Hematopoietic multipotent progenitor cell treated with erythropoietin and hydrocortisone succinate and interleukin-3 and kit ligand, for 8 days (in vitro differentiated cells): ENCODE measurements at places on chromosomes 6 and 20.

DNA sequence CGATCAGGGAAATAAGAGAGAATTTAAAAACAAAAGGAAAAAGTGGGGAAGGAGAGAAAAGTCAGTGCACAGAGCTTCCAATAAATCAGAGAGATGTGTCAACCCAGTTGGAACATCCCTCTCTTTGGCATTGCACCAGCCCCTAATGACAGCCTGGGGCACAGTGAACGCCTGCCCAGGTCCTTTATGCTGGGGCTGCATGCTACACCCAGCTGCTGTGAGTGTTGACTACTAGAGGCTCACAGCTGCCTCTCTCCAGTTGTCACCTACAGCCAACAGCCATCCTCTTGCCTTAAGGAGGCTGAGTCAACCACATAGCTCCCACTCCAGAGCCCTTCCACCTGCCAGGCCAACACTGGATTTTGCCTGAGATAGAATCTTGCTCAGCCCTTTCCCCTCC, 19.0 kb downstream of the OR2H2 start:
- DNase-seq, result no peak

GRCh38 chr6:129678463-129678862, 31.5 kb downstream of the ARHGAP18 start:
- DNase-seq, result no peak

DNA sequence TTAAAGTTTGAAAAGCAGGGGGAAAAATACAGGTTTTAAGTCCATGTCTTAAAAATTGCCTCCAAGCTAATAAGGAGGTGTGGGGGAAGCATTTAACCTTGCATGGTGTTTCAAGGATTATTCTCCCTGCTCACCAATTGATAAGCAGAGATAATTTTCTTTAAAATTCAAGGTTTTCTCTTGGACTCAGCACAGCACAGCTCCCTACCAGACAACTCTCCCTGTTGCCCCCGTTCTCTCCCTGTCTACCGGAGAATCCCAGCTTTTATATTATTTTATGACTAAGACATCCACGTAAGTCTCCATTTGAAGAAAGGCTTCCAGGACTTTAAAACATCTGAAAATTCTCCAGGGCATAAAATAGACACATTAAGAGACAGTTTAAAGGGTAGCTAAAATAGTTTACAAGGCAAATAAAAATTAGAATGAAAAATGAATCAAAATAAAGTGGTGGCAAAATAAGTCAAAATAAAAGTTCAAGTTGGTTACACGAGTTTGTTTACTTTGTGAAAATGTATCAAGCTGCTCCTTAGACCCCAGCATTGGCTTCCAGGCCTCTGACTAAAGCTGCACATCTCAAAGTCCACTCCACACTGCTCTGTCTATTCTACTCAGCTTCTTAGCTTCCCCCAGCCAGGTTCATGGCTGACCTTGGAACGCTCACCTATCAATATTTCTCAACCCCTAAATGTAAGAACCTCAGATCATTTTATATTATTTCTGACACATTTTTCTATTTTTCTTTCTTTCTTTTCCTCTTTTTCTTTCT, 188.6 kb upstream of the PLCB4 start:
- no peak for DNase-seq

- DNase-seq, result no peak
These were observed 538.6 kb upstream of the MARCKS start for GRCh38 chr6:113318575-113318917.

GRCh38 chr20:23119456-23120216, 33.5 kb upstream of the CD93 start:
- no peak for DNase-seq

DNA sequence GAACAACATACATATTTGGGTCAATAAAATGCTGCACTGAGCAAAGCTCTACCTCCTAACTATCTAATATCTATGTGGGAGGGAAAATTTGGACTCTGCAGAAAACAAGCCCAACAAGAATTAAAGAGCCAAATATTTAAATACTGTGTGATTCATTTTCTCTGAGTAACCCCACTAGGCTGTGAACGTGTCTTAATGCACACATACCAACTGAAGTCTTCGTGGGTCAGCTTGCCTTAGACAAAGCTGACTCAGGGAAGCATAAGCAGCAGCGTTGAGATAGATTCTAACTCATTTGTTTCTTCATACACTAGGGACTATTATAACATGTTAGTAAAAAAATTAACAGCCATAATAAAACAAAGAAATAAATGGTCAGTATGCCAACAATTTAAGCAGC, 114.3 kb downstream of the GJA1 start:
- no peak for DNase-seq

DNA sequence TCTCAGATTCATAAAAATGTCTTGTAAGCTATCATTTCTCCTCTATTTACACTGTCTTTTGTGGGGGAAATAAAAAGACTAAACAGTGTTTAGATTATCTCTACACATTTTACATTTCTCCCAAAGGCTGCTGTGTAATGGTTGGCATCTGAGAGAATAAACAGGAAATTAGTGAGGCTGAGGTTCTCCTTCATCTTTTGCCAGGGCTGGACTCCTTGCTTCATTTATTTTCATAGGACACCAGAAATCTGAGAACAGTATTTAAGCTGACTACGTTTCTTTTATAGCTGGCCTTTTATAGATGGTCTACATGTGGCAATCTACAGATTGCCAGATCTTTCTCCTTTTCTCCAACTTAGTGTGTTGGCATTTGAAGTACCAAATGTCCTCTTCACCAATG, 41.5 kb downstream of the PLCB4 start:
- DNase-seq, result no peak

GRCh38 chr6:2855061-2855519, 13.4 kb upstream of the SERPINB1 start:
- DNase-seq, result no peak

DNA sequence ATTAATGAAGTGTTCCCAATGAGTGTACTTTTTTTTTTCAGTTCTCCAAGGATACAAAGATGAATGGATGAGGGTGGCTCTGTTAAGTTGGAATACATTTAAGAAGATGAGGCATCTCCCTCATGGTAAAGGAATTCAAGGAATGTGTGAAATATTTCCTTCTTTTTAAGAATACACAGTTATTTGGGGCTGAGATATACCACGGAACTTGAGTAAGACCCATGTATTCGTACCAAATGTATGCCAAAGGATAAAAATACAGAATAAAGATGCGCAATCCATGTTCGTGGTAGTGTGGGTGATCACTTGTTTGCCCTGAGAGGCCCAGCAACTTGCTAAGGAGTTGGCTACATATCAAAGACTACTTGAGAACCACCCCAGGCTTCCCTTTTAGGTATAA, 164.2 kb upstream of the TCF21 start:
- DNase-seq, result no peak

- no peak for DNase-seq
These were observed 27.1 kb downstream of the RIPOR2 start for GRCh38 chr6:24908650-24909035.

- no peak for DNase-seq
These were observed 268.2 kb upstream of the POU3F2 start for GRCh38 chr6:98566126-98566525.

DNA sequence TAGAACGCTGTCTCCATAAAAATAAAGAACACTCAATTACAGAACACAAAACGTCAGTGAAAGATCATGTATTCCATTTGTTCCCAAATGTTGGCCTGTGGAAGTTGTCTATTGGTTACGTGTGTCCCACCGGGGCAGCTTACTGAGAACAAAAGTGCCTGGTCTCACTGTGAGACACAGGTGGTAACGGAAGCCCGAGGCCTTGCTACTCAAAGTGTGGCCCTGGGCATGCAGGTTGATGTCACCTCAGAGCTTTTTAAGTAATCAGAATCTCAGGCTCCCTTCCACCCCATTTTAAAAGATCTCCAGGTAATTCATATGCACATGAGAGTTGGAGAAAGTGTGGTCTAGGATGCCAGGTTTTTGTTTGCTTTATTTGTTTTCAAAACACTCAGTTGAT, 422.5 kb upstream of the OPRM1 start:
- DNase-seq, result no peak

DNA sequence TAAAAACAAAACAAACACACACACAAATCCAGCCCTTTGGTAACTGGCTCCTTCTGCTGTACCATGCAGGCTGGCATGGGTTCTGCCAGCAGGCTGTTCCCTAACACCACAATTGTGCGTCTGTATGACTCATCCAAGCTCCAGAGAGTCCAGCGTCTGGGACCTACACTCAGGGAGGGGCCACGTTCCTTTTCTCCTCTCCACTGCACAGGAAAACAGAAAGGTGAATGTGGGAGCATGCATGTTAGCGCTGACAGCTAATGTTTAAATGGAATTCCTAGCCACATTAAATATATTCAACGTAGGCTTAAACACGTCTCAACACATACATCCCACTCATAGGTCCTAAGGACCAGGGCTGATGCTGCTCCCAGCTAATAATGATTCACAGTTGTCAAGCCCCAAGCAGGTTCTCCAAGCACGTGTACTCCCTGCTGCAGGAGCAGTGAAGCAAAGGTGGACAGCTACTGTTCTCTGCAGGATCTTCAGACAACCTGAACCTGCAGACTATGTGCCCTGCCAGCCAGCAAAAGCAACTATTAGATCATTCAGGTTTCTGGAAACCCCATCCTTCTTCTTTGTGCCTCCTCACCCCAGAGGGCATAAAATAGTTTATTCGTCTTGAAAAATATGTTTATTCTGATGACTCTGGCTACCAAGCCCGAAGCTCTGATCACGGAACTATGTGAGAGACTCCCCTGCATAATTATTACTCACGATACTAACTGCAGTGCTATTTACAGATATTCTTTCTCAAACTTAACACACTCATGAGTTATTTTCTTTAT, 20.9 kb downstream of the MAP1LC3A start:
- DNase-seq, result no peak

DNA sequence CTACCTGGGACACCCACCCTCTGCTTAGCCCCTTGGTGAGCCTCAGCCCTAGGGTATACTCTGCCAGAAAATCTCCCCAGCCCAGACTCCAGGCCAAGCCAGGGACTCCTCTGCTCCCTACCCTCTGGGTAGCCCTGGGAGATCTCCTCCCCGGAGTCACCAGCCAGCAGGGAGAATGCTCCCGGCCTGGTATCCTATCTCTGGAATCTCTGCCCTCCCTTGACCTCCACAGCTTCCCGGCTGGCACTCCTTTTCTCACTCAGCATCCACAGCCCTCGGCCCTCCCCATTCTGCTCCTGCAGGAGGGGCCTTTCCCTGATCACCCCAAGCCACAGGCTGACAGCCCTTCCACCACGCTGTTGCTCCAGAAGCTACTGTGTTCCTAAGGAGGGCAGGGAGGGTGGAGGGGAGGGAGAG, 22.6 kb downstream of the NOL4L start:
- DNase-seq, result no peak

DNA sequence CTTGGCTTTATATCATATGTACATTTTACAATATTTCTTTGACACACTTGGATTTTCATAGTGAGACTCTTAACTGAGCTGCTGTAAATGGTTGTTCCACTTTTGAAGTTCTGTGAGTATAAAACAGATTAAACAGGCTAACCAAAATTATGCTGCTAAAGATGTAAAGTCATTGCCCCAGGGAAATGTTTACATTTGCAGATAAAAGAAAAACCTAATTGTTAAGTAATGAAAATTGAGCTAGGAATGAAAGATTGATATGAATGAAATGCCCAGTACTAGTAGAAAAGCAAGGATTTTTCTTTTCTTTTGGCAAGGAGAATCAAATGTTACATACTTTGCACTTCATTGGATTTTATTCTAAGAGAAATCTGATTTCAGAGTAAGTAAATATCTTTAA, 159.4 kb downstream of the IMPG1 start:
- DNase-seq, result no peak

- no peak for DNase-seq
These were observed 267.9 kb downstream of the THBS2 start for GRCh38 chr6:168985705-168986104.

DNA sequence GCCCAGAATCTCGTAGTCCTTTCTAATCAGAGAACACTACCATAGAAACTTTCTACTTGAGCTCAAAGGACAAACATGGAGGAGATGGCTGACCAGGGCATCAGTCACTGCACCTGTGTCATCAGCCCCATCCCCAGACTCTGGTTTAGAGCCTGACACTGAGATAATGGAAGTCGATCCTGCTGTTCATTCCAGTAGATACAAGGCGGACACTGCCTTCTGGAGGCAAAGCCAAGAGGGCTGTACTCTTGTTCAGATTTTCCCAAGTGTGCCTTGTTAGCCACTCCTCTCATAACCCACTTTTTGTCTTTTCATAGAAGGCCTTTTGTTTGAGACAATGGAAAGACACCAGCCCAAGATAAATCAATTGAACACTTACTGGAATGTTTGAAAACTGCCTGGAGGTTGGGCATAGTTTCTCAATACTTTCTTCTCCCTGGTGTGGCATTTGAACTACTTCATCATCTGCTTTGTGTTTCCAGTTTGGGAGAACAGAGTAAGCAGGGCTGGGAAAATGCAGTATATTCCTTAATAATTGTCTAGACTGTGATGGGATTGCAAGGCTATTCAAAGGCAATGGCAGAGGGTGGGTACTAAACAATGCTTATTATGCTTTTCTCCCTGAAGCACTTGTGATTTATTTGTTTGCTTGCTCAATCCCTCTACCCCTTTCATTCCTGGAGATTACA, 99.7 kb downstream of the CLIC5 start:
- no peak for DNase-seq

DNA sequence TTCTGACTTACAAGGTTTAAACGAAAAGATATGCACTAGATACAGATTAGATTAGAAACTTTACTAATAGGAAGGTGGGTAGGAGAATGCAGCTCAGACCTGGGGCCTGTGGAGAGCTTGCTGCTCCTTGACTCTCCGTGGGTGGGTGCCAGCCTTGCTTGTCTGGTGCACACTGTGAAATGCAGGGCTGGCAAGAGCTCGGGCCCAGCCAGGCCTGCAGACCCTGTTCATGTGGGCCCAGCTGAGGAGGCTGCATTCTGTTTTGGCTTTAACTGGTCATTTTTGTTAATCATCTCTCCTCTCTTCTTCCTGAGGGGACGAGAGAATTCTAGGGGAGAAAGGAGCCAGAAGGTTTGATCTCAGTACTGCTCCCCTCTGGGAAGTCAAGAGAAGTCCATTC, 325.4 kb downstream of the QKI start:
- no peak for DNase-seq

DNA sequence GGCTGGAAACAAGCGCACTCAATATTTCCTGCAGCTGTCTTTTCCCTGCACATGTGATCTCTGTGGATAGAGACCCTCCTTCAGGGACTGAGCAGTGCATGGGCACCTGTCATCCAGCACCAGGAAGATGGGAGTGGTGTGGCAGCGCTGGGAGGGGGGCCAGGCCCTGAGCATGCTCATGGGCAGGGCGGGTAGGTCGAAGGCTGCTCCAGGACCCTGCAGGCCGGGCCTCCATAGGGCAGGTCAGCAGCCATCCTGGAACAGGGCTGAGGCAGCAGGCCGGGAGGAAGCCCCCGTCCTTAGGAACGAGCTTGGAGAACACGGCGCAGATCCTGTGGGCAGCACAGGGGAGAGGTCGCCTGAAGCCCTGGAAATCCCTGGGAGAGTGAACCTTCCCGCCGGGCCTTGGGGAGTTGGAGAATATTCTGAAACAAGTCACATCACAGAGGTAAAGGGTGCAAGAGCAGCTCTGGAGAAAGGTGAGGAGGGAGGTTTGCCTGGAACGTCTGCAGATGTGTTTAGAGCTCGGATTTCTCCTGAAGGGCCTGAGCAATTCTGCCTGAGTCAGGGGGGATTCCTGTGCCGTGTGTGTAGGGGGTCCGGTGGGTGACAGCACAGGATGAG, 133.2 kb downstream of the SMOC2 start:
- no peak for DNase-seq

DNA sequence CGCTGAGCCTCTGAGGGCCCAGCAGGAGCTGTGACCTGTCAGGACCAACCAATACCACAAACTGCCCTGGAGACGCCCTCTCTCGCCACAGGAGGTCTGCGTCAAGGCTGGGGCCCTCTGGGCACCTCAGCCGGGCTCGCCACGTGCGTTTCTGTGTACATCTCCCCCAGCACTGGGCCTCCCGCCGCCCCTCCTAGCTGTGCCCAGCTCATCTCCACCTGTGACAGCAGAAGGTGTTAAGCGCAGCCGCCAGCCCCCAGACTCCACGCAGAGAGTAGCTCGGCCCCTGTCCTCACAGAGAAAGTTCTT, 91.4 kb downstream of the TAF4 start:
- DNase-seq, result no peak
